ENCODE measurements at places on chromosomes 13 and 19. TPM values are rescaled to one million over a fixed set of nuclear protein-coding genes. Genes with fewer than 3 reads are reported as not detected.

CEACAM8 gene
- total RNA-seq = not detected

ZNF491 gene
- total RNA-seq = 1.7 TPM

MIA gene
- not detected for total RNA-seq

TMEM205 gene
- 28.1 TPM for total RNA-seq

CLEC17A gene
- total RNA-seq = not detected

CRX gene
- not detected for total RNA-seq

ISYNA1 gene
- total RNA-seq = 30.0 TPM

PRR19 gene
- 0.89 TPM for total RNA-seq

DNA sequence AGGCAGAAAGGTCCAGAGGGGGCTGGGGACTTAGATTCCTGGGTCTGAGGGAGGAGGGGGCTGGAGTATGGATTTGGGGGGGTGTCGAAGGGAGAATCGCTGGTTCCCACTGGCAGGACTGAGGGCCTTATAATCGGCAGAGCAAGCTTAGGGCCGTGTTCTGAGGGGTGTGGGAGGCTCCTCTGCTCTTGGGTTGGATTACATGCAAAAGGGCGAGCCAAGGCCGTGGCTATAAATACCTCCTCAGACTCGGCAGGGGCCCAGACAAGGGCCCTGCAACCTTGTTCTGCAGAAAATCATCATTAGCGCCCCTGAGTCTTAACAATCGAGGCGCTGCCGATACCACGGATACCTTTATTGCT lies 707 bp upstream of the MAMSTR start:
- no peak for DNase-seq

- peak; percentile 60 for DNase-seq
Observed at GRCh38 chr13:30618186-30618929, 638 bp downstream of the USPL1 start.

- no peak for DNase-seq
Observed at GRCh38 chr19:29764361-29764760, 47.4 kb upstream of the CCNE1 start.

- no peak for DNase-seq
Observed at GRCh38 chr13:42486711-42487198, 87.2 kb upstream of the TNFSF11 start.

DNA sequence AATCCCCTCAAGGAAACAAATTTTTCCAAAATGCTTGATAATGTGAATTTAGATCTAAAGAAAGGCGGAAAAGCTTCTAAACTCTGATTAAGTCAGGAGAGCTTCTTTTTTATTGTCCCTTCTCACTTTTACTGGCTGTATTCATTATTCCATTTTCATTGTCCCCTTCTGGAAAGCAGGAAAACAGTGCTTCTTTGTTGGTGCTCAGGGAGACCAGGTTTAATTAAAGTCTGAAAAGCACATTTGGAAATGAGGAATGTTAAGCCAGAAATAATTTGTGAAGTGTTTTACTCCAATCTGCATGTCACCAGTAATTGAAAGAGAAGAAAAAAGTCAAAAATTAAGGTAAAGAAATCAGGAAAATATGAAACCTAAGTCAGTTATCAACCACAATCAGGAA lies 43.5 kb upstream of the TSC22D1 start:
- no peak for DNase-seq

- no peak for DNase-seq
Observed at GRCh38 chr13:33108620-33109019, 92.4 kb downstream of the KL start.

All from activated CD8-positive, alpha-beta memory T cell treated with anti-CD3 and anti-CD28 coated beads, Interleukin-2, amount 10 ng/mL, durations not matched to agents 7 days and 5 days (primary cell).